Uterus (tissue), 4 donors: ENCODE measurements at places on chromosomes 4 and X. TPM values are rescaled to one million over a fixed set of nuclear protein-coding genes. Genes with fewer than 3 reads are reported as not detected.
A peak's percentile ranks its signal among the peaks of the same experiment; 100 is the strongest.

DNA sequence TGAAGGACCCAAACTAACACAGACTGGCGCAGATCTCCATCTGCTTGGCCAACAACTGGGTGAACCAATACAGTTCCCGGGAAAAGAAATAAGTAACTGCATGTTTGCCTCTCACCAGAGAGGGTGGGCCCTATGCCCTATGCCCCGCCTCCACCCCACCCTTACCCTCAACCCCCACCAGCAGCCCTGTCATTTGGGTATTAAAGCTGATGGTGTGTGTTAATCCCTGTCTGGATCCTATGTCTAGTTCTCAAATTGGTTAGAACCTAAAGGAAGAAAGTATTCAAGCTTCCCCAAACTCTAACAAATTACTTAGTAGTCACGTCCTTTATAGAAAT, 19.0 kb downstream of the SMPX start:
- H3K4me3 ChIP-seq: no peak overlapping the region
- no peak overlapping the region for H3K27ac ChIP-seq
- H3K4me1 ChIP-seq: no peaks in the 10 kb centered on the region
- H3K36me3 ChIP-seq: no peaks in the 10 kb centered on the region

DNA sequence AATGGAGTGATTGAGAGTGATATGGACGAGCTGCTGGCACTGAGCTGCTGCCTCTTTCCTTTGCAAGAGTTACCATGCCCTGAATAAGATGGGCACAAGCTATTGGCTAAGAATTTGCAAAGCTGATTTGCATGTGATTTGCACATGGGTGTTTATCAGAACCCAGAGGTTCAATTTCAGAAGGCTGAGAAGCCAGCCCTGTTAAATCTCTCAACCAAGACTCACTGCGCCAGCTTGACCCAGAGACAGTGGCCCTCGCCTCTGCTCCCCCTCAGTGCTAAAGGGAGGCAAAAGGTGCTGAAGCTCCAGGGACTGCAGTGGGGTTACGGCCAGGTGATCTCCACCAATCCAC, 701 bp downstream of the ARHGAP4 start:
- peaks cover 3% of the 10 kb centered on the region for H3K4me1 ChIP-seq
- no peak overlapping the region for H3K27ac ChIP-seq
- DNase-seq: no peak
- H3K4me3 ChIP-seq: no peak overlapping the region

SPANXN3 gene
- total RNA-seq: not detected

DNA sequence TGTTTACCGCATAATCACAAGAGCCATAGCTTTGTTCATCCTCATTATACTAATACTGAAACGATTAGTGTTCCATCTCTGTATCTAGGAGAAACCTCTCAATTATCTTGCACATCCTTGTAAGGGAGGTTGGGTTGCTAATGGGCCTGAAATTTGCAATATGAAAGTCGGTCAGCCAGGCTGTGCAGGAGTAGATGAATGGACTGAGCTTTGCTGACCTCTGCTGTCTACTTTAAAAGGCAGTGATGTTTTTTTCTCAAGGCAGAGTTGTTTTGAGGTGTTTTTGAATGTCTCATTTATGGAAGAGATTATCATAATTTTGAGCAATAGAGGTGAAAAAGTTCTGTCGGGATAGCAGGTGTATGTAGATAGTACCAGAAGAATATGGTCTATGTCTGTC, 47.9 kb upstream of the LINC00632 start:
- H3K36me3 ChIP-seq: no peaks in the 10 kb centered on the region
- H3K4me3 ChIP-seq: no peak overlapping the region

DNA sequence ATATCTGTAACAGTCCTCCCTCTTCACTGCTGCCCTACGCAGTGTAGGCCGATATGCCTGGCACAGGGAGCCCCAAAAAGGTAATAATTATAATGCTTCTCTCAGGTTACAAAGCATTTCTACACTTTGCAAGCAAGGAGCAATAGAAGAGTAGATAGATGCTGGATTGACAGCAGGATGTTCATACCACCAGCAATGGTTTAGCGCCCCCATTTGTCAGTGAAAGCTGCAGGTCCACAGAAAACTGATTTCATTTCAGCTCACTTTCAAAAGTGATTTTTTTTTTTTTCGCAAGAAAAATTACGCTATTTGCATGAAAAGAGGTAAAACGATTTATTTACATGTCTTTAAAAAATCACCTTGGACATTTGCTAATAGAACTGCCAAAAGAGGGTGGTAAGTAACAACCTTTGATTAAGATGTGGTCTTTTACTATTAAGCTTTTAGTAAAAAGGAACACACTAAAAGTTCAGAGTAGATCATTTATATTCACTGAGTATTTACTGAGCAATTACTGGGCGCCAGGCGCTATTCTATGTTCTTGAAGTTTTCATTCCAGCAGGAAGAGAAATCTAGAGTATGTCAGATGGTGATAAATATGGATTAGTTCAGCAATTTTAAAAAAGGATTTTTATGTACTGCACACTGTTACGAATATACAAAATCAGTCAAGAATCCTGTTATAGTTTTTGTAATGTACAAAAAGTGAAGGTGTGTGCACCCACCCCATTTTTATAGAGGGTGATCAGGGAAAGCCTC, 34.4 kb downstream of the HPF1 start:
- no peak overlapping the region for H3K27ac ChIP-seq
- no peaks in the 10 kb centered on the region for H3K36me3 ChIP-seq
- no peak for DNase-seq
- no peaks in the 10 kb centered on the region for H3K4me1 ChIP-seq
- H3K4me3 ChIP-seq: no peak overlapping the region
- H3K27me3 ChIP-seq: no peaks in the 10 kb centered on the region

- H3K27ac ChIP-seq: peak overlapping the region; percentile 96
- DNase-seq: no peak
- H3K4me3 ChIP-seq: peak overlapping the region; percentile 87
- H3K4me1 ChIP-seq: no peaks in the 10 kb centered on the region
- H3K27me3 ChIP-seq: no peaks in the 10 kb centered on the region
Measured at GRCh38 chr4:82430964-82431745, 765 bp downstream of the ENOPH1 start.

- H3K4me3 ChIP-seq: no peak overlapping the region
- no peak for DNase-seq
- no peaks in the 10 kb centered on the region for H3K4me1 ChIP-seq
- H3K27me3 ChIP-seq: no peaks in the 10 kb centered on the region
- no peaks in the 10 kb centered on the region for H3K36me3 ChIP-seq
Measured at GRCh38 chr4:91622925-91623602, 680.7 kb upstream of the GRID2 start.

RAB40A gene
- 8.7 TPM for total RNA-seq

MMAA gene
- total RNA-seq: 0.26 TPM

DNA sequence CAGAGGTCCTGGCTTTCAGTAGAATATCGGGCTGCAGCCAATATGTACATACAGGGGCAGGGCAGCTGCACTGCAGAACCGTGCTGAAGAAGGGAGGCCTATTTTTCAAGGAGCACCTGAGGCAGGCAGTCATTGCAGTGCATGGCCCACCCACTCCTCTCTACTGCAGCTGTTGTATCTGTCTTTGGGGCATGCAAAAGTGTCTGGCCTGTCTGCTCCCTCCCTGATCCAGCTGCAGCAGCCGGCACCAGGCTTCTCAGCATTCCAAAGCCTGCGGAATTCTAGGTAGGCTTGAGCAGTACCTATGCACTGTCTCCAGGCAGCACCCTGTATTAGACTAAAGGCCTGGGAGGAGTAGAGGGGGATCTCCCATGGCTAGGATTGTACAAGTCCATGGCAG, 415.2 kb upstream of the MAGEB16 start:
- no peak overlapping the region for H3K27ac ChIP-seq
- no peaks in the 10 kb centered on the region for H3K36me3 ChIP-seq
- no peaks in the 10 kb centered on the region for H3K4me1 ChIP-seq
- no peak for DNase-seq
- no peaks in the 10 kb centered on the region for H3K27me3 ChIP-seq

MAP7D2 gene
- not detected for total RNA-seq

DNA sequence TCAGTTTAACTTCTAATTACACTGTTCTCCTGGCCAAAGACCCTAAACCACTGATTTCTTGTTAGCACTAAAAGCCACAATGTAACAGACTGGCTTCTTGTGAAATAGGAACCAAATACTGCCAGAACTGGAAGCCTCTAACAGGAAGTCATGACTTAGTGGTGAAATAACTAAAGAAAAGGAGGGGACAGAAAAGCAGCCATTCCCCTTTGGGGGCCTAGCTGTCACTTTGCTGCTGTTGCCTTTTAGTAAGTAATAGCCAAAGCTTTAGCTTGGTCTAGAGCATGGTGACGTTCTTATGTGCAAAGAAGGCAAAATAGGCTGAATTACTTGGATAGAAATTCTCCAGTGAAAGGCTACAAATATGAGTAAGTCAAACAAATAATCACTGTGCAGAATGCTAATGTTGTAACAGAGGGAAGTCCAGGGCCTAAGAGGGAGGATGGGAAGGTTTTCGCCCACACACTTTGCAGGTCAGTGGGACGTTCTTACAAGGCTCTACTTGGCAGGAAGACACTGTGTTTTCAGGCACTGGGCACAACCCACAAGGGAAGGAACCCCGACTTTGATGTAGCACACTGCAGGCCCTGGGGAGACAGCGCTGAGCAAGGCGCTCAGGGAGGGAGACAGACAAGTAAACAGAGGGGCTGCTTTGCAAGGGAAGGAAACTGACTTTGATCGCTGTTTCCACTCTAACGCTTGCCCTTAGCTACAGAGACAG, 16.7 kb downstream of the GAB3 start:
- DNase-seq: peak; percentile 40
- peak overlapping the region; percentile 79 for H3K27ac ChIP-seq
- no peaks in the 10 kb centered on the region for H3K36me3 ChIP-seq
- no peaks in the 10 kb centered on the region for H3K4me1 ChIP-seq
- no peaks in the 10 kb centered on the region for H3K27me3 ChIP-seq

GRCh38 chrX:110853610-110854009, 58.0 kb upstream of the CHRDL1 start:
- DNase-seq: no peak
- no peaks in the 10 kb centered on the region for H3K27me3 ChIP-seq

GRCh38 chrX:110440016-110440805, 81.6 kb downstream of the RTL9 start:
- H3K4me1 ChIP-seq: no peaks in the 10 kb centered on the region
- no peaks in the 10 kb centered on the region for H3K27me3 ChIP-seq
- H3K4me3 ChIP-seq: no peak overlapping the region
- H3K27ac ChIP-seq: no peak overlapping the region

DNA sequence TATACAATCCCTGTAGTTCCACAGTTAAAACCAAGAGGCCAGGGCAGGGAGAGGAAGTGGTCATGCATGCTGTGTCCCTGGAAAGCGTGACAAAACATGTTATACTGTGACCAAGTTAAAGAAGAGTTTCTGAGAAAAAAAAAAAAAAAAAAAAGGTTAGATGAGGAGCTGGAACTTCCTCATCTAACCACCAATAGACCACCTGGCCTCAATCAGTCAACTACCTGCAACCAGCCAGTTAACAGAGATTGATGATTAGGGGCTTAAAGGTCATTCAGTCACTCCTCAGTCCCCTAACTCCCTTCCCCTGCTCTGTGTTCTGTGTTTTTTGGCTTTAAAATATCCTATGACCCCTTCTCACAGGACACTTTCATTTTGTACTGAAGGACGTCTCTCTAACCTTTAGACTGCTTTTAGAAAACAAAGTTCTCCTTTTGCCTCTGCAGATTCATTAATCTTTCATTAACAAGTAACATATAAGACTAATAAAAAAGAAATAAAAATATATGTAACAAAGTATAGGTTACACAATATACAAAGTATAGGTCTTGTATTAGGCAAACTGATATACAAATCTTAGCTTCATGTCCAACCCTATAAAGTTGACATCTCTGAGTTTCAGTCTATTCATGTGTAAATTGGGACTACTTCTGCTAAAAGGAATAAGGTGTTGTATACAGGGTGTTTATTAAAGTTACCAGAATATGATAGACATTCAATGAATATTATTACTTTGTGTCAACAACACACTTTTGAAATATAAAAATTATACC, 179.1 kb upstream of the NDST4 start:
- H3K36me3 ChIP-seq: no peaks in the 10 kb centered on the region
- H3K4me3 ChIP-seq: no peak overlapping the region
- no peaks in the 10 kb centered on the region for H3K4me1 ChIP-seq
- H3K27ac ChIP-seq: no peak overlapping the region
- H3K27me3 ChIP-seq: no peaks in the 10 kb centered on the region
- DNase-seq: no peak

DNA sequence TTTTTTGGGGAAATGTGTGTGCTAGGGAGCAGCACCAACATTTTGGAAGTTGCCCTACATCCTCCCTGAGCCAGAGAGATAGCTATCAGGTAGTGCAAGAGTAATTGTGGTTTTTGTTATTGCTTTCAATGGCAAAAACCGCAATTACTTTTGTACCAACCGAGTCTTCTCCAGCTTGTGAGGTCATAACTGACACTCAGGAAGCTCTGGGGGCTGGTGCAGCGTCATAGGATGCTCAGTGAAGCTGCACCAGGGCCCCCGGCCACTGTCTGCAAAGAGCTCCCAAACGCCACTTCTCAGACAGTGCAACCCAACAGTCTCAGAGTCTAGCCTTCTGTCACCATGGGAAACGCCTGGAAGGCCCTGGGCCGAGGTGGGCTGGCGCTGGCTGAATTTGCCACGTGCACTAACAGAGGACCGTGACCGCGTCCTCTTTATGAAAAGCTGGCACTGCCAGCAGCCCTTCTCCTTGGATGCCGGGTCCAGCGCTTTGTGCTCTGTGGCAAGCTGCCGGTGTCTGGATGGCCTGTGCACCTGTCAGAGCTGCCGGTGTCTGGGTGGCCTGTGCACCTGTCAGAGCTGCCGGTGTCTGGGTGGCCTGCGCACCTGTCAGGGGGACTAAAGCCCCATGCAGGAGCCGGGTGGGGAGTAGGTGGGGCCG, 19.4 kb downstream of the SH3TC1 start:
- no peaks in the 10 kb centered on the region for H3K36me3 ChIP-seq
- no peaks in the 10 kb centered on the region for H3K4me1 ChIP-seq
- no peak overlapping the region for H3K4me3 ChIP-seq
- no peaks in the 10 kb centered on the region for H3K27me3 ChIP-seq

WNK3 gene
- 1.5 TPM for total RNA-seq

DNA sequence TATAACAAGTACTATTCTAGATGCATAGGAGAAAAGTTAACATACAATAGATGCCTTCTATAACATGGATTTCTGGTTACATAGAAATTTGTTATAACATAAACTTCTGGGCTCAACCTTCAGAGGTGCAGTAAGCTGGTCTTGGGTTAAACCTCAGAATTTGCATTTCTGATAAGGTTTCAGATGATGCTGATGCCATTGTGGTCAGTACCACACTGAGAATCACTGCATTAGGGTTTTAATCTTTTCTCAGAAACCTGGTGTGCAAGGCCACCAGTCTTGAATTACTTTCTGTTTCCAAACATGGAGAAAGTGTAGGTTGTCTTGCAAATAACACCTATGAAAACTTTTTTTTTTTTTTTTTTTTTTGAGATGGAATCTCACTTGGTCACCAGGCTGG, 146.2 kb downstream of the SPOCK3 start:
- H3K4me3 ChIP-seq: no peak overlapping the region
- no peaks in the 10 kb centered on the region for H3K36me3 ChIP-seq
- H3K27ac ChIP-seq: no peak overlapping the region
- H3K4me1 ChIP-seq: no peaks in the 10 kb centered on the region

DNA sequence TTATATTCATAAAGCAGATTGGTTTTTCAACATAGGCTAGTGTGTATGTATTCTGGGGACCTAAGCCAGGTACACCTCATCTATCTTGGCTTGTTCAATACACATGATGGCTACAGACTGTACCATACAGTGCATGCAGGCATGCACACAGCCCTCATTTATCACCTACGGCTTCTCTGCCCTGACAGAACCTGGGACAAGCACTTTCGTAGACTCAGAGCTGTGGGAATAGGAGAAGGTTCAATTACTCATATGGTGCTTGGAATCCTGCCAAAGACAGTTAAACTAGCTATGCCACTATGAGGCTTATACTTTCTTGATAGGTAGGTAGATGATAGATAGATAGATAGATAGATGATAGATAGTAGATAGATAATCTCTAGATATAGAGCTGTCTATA, 457.2 kb downstream of the GALNTL6 start:
- H3K4me1 ChIP-seq: no peaks in the 10 kb centered on the region
- H3K27ac ChIP-seq: no peak overlapping the region
- H3K27me3 ChIP-seq: no peaks in the 10 kb centered on the region
- DNase-seq: no peak
- no peak overlapping the region for H3K4me3 ChIP-seq

CSAG1 gene
- total RNA-seq: not detected
